ENCODE measurements at places on chromosomes 1 and 21.

DNA sequence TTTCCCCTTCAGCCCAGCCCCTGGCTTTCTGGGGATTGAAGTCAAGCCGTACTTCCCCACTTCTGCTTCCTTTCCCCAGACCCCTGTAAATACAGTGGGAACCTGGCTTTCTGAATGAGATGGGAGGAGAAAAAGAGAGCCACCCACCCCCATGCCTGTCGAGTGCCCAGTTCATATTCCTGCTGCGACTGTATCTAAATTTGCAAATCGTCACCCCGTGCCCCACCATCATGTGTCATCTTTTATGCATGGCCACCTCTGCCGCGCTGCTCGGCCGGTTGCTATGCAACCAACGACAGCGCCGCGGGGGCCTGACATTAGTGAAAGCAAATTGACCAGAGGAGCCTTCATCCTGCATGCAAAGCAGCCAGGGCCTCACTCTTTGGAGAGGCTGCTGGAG, 143.0 kb downstream of the ELAVL4 start:
- DNase-seq, result no peak

DNA sequence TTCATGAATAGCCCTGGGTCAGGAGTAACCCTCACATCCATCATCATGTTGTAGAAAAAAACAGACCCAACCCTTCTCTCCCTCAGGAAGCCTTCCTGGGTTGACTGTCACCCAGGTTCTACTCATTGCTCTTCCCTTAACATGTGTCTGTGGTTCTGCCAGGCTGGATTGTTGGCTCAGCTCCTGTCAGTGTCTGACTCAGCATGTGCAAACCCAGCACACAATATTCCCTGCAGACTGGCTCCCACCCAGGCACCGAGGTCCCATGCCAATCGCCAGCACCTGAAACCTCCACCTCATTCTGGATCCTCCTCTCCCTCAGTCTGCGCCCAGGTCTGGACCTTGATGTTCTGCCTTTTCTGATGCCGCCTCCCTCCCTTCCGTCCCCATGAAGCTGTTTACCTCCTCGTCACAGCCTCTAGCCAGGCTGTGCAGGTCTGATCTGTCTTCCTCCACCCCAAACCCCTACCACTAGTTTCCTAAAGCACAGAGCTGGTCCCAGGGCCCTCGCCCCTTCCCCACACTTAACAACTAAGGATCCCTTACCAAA, 4.3 kb upstream of the S100A8 start:
- DNase-seq, result no peak

GRCh38 chr1:222123111-222123510, 381.2 kb upstream of the DUSP10 start:
- DNase-seq, result no peak

- DNase-seq, result peak; percentile 74
These were observed 1.9 kb downstream of the EEIG2 start for GRCh38 chr1:108561689-108562326.

DNA sequence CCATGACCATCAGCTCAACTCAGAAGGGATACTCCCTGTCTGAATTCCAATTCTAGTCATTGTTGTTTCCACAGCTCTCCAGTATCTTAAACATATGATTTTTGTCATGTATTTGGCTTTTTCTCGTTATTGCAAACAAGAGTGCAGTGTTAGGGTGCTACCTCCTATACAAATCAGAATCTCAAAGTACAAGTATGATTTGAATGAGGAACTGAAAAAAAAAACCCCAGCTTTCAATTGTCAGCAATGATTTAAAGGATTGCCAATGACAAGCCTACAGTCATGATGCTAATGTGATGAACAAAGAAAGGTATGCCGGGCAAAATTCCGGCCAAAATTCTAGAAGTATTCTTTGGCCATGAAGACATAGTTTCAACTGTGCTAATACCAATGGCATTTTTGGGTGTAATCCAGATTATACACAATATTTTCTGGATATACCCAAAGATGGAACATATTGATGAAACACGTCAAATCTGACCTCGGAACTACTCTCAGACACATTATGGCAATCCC, 14.9 kb downstream of the TMEM35B start:
- no peak for DNase-seq

All from stimulated activated CD4-positive, alpha-beta T cell treated with anti-CD3 and anti-CD28 coated beads, Interleukin-15, amount 100 ng/mL, for 48 hours (primary cell).